ENCODE measurements at places on chromosomes 2 and 18.
A peak's percentile ranks its signal among the peaks of the same experiment; 100 is the strongest.

DNA sequence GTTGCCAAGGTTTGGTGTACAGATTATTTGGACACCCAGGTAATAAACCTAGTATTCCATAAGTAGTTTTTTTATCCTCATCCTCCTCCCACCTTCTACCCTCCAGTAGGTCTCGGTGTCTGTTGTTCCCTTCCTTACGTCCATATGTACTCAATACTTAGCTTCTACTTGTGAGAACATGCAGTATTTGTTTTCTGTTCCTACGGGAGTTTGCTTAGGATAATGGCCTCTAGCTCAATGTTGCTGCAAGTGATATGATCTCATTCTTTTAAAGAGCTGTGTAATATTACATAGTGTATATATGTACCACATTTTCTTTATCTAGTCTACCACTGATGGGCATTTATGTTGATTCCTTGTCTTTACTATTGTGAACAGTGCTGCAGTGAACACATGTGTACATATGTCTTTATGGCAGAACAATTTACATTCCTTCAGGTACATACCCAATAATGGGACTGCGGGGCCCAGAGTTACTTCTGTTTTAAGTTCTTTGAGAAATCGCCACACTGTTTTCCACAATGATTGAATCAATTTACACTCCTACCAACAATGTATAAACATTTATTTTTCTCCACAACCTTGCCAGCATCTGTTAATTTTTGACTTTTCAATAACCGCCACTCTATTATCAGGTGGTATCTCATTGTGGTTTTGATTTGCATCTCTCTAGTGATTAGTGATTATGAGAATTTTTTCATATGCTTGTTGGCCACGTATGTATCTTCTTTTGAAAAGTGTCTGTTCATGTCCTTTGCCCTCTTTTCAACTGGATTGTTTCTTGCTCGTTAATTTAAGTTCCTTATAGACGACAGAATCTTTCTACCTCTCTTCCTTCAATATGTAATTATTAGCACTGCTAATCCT is 88.0 kb downstream of the MEMO1 start:
- DNase-seq = no peak

- DNase-seq = no peak
Measured at GRCh38 chr2:240786355-240786841, 33.6 kb downstream of the KIF1A start.

GRCh38 chr2:2830576-2830975 is 499.5 kb upstream of the MYT1L start:
- no peak for DNase-seq

- DNase-seq = peak; percentile 66
Measured at GRCh38 chr2:230668184-230668938, 44.3 kb upstream of the CAB39 start.

DNA sequence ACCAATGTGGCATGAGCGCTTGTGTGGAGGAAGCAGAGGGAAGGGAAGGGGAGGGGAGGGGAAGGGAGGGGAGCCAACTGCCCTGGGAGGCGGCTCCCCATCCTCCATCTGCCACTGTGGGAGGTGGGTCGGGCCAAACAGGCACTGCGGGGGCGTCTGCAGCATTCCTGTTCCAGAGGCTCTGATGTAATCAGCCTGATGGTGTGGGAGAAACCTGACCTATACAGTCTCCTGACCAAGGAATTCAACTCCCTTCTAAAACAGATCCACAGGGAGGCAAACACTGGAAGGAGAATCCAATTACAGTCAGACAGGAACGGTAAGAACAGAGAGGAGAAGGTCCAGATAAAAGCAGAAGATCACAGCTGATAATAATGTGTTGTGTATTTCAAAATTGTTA is 88.8 kb downstream of the CD8B2 start:
- peak; percentile 44 for DNase-seq

GRCh38 chr2:19942199-19942598 is 40.4 kb upstream of the TTC32 start:
- DNase-seq = no peak

DNA sequence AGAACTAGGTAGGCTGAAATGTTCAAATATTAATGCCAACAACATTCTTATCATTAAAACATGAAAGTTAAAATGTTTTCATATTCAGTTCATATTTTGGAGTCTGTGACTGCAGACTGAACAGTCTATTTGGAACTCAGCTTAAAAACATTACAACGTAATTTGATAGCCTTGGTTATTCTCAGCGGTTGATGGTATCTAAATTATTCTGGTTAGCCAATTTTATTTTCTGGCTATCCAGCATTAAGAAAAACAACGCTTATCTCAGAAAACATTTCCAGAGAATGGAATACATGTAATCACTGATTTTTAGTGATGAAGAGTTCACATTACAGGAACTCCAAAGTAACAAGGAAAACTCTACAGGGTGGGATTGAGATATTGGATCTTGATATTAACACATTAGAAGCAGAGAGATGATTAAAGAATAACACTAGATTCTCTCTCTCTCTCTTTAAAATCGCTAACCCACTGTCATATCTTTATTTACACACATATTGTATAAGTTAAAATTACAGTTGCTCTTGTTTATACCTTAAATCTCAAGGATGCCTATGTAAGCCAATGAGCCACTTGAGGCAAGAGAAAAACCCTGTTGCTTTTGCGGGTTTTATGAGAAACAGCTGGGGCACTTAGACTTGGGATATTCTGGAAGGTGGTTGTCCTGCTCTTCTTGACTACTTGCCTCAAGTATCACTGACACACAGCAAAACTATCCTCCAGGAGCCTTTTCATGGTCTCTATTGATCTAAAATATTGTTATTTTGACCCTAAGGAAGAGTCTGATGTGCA is 84.9 kb downstream of the ICOS start:
- DNase-seq = peak; percentile 14

- peak; percentile 3 for DNase-seq
Measured at GRCh38 chr2:204824751-204825453, 279.6 kb downstream of the PARD3B start.

DNA sequence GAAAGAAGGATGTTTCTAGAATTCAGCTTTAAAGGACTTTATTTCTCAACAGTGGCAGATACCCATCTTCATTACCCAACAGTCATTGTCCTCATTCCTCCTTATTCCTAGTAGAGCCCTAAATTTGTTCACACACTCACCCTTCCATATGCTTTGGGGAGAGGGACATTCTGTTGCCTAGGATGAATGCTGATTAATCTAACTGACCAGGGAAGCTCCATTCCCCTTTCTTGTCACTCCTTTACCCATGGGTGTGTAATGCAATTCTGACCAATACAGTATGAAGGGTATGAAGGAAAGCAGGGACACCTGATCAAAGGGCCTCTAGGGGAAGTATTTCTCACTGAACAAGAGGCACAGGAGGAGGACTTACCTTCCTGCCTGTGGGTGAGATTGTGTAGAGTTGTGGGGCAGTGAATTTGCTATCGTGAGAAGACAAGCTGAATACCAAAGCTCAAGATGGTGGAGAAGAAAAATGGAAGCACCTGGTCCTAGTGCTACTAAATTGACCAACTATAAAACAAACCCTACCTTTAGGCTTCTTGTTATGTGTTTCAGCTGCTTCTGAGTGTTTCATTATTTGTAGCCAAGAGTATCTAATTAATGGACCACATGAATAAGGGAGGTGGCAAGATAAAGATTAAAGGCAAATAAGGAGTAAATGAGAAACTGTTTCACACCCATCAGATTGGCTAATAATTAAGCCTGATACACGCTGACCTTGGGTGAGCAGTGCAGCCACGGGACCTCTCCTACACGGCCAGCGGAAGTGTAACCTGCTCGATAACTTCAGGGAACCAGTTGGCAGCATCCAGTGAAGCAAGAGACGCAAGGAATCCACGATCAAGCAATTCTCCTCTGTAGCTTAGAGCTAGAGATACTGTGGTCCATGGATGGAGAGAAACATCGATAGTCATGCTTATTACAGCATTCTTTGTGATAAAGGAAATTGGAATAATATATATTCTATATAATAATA is 202.3 kb downstream of the MYCN start:
- DNase-seq = no peak

DNA sequence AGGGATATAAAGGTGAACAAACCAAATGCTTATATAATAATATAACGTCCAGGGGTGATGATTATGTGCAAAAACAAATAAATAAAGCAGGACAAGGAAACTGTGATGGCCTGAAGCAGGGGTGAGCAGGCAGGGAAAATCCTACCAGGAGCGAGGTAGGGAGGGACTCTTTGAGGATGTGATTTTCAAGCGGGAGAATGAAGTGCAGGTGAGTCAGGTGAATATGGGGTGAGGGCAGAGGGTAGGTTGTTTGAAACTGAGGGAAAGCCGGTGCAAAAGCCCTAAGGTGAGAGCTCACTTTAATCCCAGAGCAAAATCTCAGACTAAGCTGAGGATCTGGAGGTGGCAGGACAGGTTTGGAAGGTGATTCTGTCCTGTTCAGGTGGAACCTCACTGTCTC is 40.7 kb downstream of the CYP26B1 start:
- DNase-seq = no peak

DNA sequence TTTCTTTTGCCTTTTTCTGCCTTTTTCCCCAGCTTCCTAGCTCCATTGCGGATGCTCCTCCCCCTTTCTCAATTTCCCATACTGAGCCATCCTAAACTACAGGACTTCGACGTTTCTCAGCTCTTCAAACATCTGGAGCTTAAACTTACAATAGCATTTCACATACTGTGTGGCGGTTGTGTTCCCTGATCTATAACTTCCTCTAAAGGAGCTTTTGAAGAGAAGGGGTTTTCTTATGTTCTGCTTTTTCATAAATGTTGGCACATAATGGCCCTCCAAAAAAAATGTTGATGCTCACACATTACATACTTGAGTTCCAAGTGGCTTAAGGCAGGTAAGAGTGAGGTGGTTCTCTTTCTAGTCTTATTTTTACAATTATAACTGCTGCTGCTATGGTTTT is 87.4 kb downstream of the RNF144A start:
- no peak for DNase-seq

DNA sequence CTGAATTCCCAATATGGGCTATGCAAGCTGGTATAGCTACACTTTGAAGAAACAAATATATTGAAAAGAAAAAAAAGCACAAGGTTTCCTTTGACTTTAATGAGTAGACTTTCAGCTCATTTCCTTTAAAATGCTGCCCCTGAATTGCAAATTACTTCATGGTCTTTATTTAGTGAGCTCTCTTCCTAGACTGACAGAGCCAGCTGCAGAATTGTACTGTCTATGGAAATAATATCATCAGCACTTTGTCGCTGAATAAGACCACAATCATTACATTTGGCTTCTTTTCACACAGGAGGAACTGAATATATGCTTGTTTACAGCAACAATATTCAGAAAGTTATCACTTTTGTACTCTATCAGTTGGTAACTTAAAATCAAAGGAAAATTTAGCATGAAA is 41.7 kb downstream of the ARL5A start:
- DNase-seq = no peak

DNA sequence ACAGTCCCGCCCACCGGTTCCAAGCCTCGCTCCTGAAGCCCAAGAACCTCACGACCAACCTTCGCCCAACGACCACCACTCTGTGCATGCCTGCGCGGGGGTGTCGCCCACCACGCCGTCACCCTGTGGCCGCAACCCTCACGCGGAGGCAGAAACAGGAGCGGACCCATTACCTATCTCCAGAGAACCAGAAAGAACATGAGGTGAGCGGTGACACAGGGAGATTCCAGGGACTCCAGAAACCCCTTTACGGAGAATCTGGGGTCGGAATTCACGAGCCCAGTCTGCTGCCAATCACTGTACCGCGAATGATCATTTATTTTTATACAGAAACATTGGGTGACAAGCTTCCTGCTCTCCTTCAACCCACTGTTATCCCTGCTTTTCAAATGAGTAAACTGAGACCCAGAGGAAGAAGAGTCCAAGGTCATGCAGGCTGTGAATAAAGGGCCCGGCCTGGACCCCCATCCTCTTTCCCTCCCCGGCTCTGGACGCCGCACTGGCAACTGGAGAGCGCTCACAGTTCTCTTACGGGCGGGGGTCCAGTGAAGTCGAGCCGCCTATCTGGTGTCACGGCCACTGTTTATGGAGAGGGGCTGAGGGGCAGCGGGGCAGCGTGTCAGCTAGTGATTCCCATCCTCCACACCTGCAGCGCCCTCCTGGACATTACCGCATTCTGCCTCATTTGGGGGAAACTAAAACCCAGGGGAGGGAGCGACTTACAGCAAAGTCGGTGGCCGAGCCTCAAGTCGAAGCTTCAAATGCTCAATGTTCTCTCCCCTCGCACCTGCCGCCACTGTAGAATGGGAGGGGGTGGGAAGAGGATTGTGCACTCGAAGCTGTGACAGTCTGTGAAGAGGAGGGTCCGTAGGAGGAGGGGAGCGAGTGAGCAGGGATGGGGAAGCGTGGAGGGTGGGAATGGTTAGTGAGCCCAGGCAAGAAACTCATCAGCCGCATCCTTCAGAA is 723 bp upstream of the SLC30A3 start:
- no peak for DNase-seq

DNA sequence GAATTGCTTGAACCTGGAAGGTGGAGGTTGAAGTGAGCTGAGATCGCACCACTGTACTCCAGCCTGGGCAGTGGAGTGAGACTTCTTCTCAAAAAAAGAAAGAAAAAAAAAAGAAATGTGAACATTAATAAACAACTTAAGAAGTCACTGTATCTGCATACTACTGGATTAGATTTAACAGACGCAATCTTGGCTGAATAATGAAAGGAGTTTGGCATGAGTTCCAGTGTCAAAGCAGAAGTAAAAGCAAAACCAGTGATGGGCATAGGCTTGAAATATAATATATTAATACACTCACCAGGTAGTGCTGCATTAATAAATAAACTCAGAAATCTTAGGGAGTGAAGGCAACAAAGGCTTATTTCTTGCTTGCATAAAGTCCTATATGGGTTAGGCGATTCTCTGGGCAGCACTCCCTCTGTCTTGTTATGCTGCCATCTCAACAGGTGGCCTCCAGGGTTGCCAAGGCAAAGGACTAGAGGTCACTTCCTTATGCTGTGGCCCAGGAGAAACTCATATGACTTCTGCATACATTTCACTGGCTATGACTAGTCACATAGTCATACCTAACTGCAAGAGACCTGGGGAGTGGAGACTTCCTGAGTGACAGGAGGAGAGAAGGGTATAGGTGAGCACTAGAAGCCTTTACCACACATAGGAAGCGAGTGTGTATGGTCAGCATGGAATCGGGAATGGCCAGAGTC is 296.2 kb upstream of the SPRED2 start:
- no peak for DNase-seq
